ENCODE measurements at places on chromosomes 6 and 20.

GRCh38 chr6:29547573-29547972 is 12.0 kb downstream of the UBD start:
- no peak for DNase-seq

- no peak for DNase-seq
These were observed 187.4 kb downstream of the TENT5A start for GRCh38 chr6:81565071-81565470.

DNA sequence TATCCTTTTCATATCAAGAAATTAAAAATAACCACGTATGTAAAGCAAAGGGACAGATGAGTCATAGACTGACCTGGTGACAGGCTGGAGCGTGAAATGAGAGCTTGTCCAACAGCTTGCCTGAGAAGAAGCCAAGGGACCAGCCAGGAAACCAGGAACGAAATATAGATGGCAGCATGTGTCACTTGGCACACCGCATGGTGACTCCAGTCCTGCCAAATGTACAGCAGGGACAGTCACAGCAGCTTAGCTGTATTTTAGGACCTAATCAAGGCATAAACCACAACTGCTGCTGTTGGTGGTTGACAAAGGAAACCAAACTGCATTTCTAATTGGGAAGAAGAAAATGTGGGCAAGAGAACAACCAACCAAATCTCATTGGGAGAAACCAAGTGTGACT is 755.0 kb downstream of the TFAP2A start:
- DNase-seq: no peak

GRCh38 chr20:23161968-23162696 is 76.0 kb upstream of the CD93 start:
- DNase-seq: peak; percentile 98

GRCh38 chr20:7703551-7703961 is 236.7 kb downstream of the HAO1 start:
- peak; percentile 29 for DNase-seq

DNA sequence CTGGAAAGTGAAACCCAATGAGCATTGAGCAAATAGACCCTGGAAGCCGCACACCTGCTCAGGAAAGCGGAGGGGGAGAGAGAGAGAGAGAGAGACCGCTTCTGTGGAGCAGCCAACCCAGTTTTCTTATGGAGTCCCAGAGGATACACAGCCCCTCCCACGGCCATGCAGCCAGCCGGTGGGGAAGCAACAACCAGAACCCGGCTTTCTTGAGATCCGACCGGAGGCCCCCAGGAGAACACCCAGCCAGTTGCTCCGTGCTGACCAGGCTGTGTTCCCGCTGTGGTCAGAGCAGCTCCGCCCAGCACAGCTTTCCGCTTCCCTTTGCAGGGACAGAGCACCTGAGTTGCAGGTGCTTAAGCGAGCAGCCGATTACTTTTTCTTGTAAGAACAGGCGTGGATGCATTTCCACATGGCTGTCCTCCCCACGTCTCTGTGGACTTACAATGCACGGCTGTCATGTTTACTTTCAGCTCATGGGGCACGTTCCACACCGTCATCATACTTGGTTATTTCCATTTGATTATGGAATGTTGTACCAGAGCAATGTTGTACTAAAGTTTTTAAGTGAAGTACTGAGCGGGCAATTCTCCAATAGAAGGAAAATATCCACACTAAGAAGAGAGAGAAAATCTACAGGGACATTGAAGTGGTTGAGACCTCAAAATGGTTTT is 381.9 kb downstream of the THBS2 start:
- DNase-seq: no peak

DNA sequence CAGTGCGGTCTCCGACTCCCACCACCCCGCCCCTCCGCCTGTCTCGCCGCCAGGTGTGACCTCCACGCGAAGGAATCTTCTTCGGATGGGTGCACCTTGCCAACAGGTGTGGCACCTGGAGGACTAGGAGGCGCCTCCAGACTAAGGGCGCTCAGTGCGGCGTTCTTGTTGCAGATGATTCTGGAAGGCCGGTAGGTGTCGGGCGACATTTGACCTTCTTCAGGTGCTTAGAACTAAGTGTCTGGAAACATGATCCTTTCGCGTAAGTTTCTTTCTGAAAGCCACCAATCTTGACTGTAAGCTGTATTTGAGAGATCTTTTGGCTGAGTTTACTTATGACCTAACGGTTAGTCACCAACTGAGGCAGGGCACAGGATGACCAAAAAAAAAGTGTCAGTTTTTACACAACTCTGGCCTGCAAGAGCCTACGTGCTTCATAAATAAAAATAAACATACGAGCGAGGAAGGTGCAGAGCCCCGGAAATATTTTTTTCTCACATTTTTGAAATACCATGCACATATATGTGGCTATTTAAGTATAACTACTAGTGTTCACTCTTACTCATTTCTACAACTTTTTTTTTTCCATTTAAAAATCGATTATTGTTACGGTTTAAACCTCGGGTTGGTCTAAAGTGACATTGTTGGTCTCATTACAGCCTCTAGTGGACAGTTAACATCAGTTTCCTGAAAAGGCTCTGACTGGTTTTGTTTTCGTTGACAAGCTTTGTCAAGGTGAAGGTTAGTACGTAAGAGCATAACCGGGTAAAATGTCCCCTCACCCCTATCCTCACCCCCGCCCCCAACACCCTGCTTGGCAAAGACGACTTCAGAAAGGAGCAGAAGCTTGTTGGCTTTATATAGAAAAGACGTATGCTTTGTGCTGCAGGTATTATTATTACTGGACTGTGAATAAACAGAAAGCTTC is 1.6 kb upstream of the ATXN1 start:
- peak; percentile 97 for DNase-seq

- no peak for DNase-seq
These were observed 9.0 kb downstream of the NPEPL1 start for GRCh38 chr20:58701431-58702160.

DNA sequence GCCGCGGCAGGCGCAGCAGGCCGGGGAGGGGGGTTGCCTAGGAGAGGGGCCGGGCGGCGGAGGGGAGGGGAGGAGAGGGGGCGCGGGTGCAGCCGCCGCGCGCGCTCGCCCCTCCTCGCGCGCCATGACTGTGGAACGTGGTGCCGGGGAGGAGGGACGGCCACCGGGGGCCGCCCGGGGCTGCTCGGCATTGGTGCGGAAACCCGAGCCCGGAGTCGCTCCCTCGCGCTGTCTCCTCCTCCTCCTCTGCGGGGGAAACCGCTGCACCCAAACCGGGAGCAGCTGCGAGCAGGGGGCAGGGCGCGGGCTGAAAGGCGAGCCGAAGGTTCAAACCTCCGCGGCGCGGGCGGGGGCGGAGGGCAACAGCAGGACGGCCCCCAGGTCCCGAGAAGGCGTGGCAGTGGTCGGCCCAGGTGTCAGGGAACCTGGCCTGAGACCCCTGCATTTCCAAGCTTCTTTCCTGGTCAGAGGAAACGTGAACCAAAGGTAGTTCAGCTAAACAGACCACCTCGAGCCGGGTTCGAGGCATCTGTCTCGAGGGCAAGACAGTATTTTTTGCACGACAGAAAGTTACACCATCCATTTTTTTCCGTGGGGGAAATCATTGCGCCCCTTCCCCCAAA is 1.4 kb upstream of the TRERF1 start:
- peak; percentile 69 for DNase-seq

- no peak for DNase-seq
These were observed 5.7 kb downstream of the HELZ2 start for GRCh38 chr20:63568170-63568981.

DNA sequence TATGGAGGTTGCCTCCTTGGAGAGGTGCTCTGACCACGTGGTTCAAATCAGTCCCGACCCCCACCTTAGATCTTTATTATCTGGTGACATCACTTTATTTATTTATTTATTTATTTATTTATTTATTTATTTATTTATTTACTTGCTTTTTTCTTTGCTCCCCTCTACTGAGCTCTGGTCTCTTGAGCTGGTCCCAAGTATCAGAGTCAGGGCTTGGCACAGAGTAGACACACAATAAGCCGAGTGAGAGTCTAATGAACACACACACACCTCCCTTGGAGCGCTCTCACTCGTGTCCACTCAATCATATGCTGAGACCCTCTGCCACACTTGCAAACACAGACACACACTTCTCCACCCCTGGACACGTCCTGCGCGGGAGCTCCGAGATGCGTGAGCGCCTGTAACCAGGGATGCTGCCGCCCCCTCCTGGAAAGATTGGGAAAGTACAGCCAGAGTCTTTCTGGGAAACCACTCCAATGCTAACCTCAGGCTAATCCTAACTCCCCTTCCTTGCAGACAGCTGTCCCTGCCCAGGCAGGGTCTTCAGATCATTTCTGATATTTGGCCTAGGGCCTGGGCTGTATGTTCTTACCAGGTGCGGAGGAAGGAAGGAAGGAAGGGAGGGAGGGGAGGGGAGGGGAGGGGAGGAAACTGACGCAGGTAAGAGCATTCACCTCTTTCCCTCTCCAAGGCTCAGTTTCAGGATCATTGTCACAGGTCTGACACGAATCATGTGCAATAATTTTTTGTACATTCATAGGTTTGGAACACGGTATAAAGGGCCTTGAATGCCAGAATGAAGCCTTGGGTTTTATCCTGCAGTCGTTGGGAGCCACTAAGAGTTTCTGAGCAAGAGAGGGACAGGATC is 70.9 kb downstream of the STK35 start:
- peak; percentile 24 for DNase-seq

GRCh38 chr6:52019092-52019491 is 68.3 kb downstream of the PKHD1 start:
- DNase-seq: no peak

GRCh38 chr6:120111001-120111400 is 761.4 kb upstream of the MAN1A1 start:
- no peak for DNase-seq

DNA sequence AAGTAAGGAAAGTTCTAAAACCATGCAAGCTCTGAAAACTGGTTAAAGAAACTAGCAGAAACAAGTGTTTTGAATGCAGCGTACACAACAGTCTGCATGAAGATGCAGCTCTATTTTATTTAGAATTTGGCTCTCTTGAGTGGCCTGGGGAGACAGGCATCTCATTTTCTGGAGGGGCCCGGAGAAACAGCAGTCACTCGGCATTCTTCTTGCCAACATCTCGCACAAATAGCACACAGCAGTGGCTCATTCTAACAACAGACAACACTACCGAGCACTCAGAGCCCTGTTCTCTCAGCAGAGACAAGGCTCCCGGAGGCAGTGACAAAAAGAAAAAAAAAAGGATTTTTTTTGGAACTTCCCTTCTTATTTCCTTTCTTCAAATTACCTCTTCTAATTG is 108.5 kb upstream of the STMND1 start:
- DNase-seq: no peak

GRCh38 chr6:118876198-118876597 is 17.8 kb upstream of the ASF1A start:
- peak; percentile 66 for DNase-seq

DNA sequence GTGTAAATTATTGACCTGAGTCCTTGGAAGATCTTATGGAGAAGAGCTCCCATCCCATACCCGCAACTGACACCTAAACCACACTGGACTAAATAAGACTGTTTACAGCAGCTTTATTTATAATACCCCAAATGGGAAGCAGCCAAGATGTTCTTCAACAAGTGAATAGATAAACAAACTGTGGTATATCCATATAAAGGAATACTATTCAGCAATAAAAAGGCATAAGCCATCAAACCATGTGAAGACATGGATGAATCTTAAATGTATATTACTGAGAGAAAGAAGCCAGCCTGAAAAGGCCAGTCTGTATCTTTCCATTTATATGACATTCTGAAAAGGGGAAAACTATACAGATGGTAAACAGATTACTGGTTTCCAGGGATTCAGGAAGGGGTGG is 212.7 kb downstream of the TPBG start:
- DNase-seq: no peak

DNA sequence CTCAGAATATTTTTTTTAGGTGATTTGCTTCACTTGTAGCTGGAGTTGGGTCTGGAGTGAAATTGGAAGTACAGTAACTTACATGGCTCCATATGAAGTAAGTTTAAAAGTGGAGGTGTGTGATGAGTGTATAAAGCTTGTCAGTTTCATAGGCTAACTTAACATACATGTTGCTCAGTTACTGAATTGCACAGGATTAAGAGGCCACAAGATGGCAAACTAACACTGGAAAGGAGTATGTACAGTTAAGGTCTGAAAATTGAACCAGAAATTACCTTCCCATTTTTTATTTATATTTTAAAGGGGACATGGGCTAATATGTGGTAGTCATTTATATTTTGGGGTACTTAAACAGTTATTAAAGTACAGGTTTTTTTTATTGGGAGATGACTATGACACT is 45.3 kb upstream of the SMIM8 start:
- peak; percentile 29 for DNase-seq

- DNase-seq: no peak
These were observed 27.5 kb downstream of the MAN1A1 start for GRCh38 chr6:119322034-119322433.

- peak; percentile 75 for DNase-seq
These were observed 58.5 kb upstream of the PRSS16 start for GRCh38 chr6:27188885-27189418.

DNA sequence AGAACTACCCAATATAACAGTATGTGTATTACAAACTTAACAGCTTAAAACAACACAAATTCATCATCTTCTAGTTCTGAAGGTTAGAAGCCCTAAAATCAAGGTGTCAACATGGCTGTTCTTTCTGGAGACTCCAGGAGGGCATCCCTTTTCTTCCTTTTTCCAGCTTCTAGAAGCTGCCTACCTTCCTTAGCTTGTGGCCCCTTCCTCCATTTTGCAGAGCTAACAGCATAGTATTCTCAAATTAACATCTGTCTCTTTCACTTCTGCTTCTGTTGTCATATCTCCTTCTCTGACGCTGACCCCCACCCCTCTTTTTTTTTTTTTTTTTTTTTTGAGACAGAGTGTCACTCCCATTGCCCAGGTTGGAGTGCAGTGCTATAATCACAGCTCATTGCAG is 52.8 kb upstream of the AKIRIN2 start:
- DNase-seq: no peak

DNA sequence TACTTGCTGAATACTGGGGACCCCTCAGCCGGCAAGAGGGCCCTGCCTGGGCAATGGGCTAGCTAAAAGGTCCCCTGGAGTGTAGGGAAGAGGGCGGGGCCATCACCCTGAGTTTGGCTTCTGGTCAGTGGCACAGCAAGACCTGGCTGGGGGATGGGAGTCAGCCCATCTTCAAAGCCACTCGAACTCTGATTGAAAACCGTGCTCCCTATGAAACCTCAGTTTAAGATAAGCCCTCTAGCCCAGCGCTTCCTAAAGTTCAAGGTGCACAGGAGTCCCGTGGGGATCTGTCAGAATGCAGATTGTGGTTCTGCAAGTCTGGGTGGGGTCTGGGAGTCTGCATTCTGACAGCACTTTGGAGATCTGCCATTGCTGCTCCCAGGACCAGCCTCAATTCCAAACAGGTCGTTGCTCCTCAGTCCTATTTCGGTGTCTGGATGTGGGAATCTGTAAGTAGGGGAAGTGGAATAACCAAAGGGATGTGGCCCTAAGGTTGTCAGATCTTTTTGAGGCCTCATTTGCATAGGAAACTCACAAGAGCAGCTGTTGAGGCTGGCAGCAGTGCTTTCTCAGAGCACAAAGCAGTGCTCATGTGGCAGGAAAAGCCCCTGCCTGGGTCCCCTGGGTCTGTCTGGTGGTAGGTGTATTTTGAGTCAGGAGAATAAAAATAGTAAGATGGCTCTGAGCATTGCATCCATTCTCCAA is 85.3 kb upstream of the SCP2D1 start:
- DNase-seq: no peak

- DNase-seq: no peak
These were observed 44.2 kb upstream of the CDYL start for GRCh38 chr6:4731996-4732395.

GRCh38 chr6:142850679-142851423 is 94.1 kb downstream of the HIVEP2 start:
- DNase-seq: peak; percentile 65

All from bronchial epithelial cell (primary cell).